ENCODE measurements at places on chromosomes 13 and 19.

DNA sequence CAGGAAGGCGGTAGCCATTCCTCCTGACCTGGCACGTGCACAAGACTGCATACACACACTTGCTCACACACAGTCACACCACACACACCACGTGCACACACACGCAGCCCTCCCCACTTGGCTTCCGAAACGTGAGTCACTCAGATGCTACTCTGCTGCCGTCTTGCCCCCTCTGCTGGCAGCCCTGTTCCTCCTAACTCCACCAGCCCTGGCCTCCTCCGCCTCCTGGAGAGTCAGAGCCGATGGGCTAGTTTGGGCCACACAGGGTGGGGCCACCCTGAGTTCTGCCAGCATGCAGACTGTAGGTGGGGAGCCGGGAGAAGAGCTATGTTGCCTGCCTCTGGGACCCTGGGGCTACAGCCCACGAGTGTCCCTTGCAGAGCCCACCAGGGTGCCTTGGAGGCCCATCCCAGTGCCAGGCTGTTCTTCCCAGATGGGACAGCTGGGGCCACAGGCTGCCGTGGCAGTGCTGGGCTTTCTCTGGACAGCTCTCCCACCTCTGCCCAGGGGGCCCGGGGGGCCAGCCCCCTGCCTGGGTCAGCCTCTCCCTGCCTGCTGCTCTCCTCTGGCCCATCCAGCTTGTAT, 12.1 kb downstream of the PIN1 start:
- DNase-seq, result peak; percentile 76

DNA sequence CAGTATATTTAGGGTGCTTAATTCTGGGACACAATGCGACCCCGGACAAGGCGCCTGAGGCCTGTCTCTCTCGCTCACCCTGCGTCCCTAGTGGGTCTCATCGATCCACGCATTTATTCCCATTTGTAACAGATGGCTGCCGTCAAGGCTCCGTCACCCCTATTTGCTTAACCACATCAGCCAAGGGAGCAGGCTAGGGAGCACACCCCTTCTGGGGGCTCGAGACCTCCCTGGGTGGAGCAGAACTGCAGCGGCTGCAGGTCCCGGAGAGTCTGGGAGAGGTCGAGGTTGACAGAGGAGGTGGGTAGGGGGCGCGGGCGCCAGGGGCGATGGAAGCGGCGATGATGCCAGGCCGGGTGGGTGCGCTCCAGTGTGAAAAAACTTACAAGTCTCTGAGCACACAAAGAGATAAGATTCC, 507 bp downstream of the ALG5 start:
- DNase-seq, result peak; percentile 51

DNA sequence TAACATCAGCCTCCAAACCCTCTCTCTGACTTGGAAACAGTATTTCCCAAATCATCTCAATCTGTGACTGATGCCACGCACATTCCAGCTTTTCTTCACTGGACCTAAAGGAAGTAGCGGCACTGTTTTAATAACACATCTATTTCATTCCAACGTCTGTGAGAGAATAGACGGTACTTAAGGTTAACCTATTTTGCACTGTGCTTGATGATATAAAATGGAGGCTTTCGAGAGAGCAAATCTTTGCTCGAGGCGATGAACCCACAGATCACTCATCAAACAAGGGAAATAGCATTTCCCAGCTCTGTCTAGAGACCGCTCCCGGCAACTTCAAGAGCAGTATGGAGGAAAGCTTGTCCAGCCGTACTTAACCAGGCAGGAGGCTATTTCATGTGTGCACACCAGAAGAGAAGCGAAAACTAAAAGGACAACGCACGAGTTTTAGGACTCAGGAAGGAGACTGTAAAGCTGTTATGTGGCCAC, 2.9 kb downstream of the UBL3 start:
- DNase-seq, result no peak

DNA sequence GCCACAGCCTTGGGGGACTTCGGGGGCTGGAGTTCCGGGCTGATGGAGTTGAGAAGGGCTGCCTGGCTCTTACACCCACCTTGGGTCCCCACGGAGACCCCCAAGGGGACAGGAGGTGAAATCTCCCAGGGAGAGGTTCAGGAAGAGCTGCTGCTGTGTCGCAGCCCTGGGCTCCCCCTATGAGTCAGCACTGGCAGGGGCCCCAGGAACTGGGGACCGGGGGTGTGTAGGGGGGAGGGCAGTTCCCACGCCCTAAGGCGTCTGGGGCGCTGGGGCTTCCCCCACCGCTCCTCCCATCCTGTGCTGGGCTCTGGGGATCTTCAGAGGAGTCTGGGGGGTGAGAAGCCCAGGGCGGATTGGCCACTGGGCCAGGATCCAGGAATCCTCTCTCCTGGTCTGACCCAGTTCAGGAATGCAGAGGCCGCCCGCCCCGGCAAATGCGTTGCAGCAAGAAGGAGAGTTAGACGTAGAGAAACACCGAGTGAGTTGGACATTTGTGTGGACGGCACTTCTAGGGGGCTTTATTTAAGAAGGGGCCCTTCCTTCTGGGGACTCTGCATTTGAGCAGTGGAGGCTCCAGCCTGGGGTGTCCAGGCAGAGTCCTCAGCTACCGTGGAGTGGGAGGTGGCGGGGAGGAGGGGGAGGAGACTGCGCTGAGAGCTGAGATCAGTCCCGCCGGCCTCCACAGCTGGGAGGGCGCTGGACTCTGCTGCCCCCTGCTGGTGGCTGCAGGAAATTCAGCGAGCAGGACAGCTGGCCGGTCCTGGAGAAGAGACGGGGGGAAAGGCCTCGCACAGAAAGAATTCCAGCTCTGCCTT, 15.0 kb upstream of the NANOS3 start:
- DNase-seq, result peak; percentile 93

- no peak for DNase-seq
These were observed 276 bp downstream of the ALG11 start for GRCh38 chr13:52012512-52012836.

DNA sequence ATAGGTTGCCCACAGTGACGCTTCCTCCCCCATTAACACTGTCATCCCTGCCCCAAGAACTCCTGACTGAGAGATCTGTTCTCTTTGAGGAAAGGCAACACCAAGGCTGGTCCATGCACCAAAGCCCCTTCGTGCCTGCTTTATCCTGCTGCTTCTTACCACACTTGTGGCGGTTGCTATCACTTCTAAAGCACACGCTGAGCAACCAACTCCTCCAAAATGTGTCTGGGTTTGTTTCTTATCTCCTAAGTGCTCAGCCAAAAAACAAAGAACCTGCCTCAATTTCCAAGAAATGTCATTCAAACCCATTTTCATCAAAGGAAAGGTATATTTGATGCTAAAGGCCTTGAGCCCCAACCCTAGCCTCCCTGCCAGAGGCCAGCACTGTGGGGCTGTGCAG, 14.6 kb downstream of the ATP7B start:
- DNase-seq, result no peak

GRCh38 chr13:25217023-25217885, 45.2 kb upstream of the AMER2 start:
- DNase-seq, result no peak

DNA sequence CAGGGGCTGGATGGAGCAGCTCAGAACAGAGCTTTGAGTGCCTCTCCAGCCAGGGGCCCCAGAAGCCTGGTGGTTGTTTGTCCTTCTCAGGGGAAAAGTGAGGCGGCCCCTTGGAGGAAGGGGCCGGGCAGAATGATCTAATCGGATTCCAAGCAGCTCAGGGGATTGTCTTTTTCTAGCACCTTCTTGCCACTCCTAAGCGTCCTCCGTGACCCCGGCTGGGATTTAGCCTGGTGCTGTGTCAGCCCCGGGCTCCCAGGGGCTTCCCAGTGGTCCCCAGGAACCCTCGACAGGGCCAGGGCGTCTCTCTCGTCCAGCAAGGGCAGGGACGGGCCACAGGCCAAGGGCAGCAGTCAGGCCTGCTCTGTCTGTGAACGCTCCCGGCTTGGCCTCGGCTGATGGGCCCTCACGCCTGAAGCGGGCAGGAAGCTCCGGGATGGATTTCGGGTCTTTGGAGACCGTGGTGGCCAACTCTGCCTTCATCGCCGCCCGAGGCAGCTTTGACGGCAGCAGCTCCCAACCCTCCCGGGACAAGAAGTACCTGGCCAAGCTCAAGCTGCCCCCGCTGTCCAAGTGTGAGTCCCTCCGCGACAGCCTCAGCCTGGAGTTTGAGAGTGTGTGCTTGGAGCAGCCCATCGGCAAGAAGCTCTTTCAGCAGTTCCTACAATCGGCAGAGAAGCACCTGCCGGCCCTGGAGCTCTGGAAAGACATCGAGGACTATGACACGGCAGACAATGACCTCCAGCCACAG, at the start of gene GRK1:
Gene GRK1 (plus strand): TSS at position 269 of the 751 bp plus-strand sequence. CDS start 168 bp downstream, at position 437.
- no peak for DNase-seq

- no peak for DNase-seq
These were observed 15.5 kb downstream of the TEX101 start for GRCh38 chr19:43430142-43430710.

Measured in D341Med (cell line).